Activated T-helper 1 cell treated with anti-CD3 and anti-CD28 coated beads, Interleukin-2, amount 50 U/mL, for 16 hours (primary cell): ENCODE measurements at places on chromosomes 2 and 18.

- DNase-seq, result no peak
These were observed 269.3 kb upstream of the NCKAP5 start for GRCh38 chr2:133837441-133838094.

- no peak for DNase-seq
These were observed 13.2 kb upstream of the TANK start for GRCh38 chr2:161146996-161147395.

GRCh38 chr2:95310216-95310615 is 13.1 kb downstream of the KCNIP3 start:
- no peak for DNase-seq

DNA sequence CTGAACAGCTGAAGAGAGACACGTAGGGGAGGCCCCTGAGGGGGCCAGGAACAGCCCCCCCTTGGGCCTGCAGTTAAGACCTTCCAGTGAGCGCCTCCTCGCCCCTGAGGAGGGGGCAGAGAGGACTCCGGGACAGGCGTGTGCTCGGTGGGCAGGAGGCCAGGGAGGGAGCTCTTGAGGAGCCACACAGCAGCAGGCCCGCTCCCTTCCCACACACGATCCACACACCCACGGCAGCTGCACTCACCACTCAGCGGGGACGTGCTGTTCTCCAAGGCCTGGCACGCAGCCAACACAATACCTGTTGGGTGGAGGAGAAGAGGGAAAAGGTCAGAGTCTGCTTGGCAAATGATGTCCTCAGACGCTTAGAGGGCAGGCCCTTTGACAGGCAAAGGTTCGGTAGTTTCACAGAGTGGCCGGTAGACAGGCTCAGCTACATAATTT is 39.0 kb downstream of the TGFA start:
- DNase-seq, result no peak

GRCh38 chr18:34977838-34978532 is 63.2 kb upstream of the MAPRE2 start:
- peak; percentile 17 for DNase-seq

DNA sequence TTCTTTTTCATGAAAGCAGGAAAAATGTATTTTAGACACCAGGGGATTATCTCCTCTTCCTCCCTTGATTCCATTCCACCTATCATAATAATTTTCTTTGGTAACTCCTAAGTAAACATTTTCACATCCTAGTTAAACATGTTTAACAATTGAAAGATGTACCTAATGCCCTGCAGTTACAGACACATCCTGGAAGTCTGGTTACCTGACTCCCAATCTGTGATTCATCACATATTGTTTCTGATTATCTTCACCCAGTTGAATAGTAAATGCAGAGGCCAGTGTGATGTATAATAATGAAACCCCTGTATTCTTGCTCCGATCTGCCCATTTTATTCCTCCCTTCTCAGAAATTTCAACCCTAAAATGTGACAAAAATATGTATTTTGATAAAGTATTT is 1237.6 kb upstream of the LRRTM1 start:
- DNase-seq, result no peak

GRCh38 chr2:161414042-161415033 is 1.8 kb upstream of the TBR1 start:
- no peak for DNase-seq

- no peak for DNase-seq
These were observed 241.6 kb downstream of the PIK3C3 start for GRCh38 chr18:42196651-42197050.
